ENCODE measurements at places on chromosomes 2 and 18. TPM values are rescaled to one million over a fixed set of nuclear protein-coding genes. Genes with fewer than 3 reads are reported as not detected.

GRCh38 chr18:32010124-32010721 lies 8.4 kb upstream of the RNF125 start:
- peak; percentile 32 for ATAC-seq

SNTG2 gene
- 0.50 TPM for total RNA-seq

DTNA gene
- 0.11 TPM for total RNA-seq

DNA sequence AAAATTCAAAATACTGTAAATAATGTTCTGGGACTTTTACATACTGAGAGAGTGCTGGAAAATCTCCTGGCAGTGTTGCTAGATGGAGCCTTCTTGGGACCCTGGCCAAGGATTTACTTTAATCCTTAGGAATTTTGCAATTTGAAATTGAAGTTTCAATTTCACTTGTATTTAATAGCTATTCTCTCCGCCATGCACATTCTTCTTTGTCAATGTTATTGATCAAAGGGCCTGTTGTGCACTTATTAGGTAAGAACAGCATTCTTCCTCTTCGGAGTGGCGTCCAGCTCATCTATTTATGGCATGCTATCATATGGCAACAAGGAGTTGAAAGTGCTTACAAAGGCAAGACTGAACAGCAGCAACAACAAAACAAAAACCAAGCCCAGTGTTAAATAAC lies 40.1 kb upstream of the SOS1 start:
- ATAC-seq, result no peak

WNT10A gene
- total RNA-seq, result 49.8 TPM

GRCh38 chr18:25827961-25828561 lies 262.4 kb downstream of the SS18 start:
- ATAC-seq, result no peak

GRCh38 chr2:186641807-186642321 lies 52.0 kb upstream of the FAM171B start:
- peak; percentile 69 for ATAC-seq

SEH1L gene
- total RNA-seq, result 120 TPM

DNA sequence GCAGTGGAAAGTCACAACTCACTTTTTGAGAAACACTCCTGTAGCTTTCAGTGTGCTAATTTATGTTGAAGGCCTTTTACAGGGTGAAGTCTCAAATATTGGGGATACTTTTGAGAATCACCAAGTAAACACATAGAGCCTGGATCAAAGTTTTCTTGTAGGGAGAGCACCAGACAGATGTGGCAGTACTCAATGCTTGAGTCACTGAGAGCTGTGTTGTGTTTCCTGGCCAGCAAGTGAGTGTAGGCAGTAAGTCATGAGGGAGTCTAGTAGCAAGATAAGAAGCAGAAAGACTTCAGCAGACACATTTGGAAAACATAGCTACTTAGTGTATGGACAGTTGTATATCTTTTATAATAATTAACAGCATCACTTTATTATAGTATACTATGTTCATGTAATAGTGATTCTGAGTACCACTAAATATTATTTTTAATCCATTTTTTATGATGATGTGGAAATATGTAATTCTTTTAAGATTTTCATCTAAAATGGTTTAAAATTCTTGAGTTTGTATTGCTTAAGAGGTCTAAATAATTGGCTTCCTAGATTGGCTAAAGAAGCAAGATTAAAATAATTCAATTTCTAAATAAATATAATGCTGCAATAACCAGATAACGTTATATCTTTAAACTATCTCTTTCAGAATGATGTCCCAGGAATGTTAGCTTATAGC lies 12.8 kb downstream of the PSMD1 start:
- ATAC-seq, result peak; percentile 53

DNA sequence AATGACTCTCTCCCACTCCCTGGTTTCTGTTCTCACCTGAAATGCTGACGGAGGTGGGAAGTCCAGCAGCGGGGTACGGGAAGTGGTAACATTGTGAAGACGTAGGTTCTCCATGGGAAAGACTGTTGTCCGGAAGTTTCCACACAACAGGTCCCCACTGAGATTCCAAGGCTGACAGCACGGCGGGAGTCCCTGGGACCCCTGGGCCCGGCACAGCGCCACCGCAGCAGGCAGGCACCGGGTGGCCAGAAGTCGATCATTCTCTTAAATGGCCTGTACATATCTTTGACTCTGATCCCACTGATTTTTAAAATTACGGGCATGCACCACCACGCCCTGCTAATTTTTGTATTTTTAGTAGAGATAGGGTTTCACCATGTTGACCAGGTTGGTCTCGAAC lies 201.0 kb upstream of the SALL3 start:
- no peak for ATAC-seq

VWC2L gene
- total RNA-seq, result not detected

- no peak for ATAC-seq
Measured at GRCh38 chr18:59172664-59173249, 33.1 kb downstream of the SEC11C start.

DNA sequence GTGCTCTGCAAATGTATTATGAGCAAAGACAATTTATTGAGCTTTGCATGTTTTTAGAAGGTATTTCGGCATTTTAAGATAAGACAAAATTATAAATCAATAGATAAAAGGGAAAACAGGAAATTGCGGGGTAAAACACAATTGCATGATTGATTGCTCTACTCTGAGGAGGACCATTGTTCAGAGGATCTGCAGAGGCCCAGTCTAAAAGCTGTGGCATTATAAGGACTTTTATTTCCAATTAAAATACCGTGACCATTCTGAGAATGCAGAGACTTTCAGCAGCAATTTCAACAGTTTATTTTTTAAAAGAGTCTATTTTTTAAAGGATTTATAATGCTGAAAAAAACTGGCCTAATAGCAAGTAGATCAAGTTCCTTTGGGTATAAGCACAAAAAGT lies 62.0 kb downstream of the TPGS2 start:
- no peak for ATAC-seq

EFR3B gene
- total RNA-seq, result 0.40 TPM

DNA sequence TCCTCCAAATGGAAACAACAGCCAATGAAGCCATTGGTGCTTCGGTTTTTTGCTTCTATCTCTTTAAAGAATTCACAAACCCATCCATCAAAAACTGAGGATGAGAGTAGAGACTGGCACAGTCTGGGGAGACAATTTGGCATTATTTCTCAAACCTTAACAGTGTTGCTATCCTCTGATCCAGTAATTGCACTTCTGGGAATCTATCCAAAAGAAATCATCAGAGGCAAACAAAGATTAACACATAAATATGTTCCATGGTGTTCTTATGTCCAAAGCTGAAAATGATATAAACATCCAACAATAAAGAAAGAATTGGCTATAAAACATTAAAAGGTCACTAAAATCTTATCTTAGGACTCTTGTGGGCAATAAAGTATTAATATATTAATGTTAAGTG lies 35.1 kb downstream of the REEP1 start:
- ATAC-seq, result no peak

DNA sequence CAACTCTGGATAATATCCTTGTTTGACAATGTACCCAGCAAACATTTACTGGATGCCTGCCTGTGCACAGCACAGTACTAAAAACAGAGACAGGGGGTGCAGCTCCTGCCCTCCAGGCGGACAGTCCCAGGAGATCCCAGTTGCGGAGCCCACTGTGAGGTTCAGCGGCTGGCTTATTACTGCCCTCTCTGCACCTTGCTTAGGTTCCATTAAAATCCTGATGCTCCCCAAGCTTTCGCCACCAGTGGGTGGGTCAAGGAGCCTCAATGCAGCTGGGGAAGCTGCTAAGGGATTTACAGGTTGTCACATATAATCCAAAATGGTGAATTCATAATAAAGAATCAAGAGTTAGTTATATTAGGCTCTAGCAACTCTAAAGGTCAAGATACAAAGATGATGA lies 38.3 kb downstream of the CRACDL start:
- ATAC-seq, result no peak
